ENCODE measurements at places on chromosomes 4 and X.

DNA sequence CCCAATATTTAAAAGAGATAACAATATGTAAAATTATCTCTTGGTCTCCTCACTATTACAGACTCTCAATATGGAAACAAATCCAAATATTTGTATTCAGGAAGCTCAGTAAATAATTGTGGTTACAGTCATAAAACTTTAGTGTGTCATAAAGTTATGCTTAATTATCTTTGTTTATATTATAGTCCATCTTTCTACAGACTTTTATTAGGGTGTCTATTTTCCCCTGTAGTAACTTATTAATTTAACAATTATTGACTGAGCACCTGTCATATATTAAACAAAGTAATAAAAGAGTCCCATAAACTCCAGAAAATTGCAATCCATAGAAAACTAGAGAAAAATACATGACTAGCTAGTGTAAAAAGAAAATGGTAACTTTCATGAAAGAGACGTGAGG is 61.6 kb upstream of the GPM6A start:
- peak; percentile 37 for DNase-seq

DNA sequence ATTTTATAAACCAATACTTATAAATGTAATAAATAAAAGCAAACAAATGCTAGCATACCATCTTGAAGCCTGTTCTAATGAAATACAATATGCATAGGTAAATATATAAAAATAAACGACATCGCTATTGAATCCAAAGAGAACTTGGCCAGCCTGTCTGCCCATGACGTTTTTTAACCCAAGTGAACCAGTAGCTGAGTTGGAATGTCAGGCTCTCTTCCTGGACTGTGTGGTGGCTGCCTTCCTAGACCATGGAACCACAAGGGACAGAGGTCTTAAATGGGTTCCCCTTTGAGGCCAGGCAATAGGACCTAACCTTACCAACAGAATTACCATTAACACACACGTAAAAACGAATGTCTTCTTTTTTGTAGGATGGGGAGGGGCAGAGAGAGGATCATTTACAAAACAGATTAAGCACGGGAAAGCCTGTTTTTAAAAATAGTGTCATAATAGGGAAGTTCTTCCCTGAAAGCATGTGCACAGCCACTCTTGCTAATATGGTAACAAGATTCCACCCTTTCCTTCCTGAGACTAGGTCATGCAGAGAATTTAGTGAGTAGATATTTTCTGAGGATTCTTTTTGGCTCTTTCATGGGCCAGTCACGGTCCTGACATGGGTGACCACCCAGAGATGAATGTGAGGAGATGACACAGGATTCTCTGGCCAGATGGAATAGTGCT is 69.4 kb upstream of the ACSL1 start:
- no peak for DNase-seq

DNA sequence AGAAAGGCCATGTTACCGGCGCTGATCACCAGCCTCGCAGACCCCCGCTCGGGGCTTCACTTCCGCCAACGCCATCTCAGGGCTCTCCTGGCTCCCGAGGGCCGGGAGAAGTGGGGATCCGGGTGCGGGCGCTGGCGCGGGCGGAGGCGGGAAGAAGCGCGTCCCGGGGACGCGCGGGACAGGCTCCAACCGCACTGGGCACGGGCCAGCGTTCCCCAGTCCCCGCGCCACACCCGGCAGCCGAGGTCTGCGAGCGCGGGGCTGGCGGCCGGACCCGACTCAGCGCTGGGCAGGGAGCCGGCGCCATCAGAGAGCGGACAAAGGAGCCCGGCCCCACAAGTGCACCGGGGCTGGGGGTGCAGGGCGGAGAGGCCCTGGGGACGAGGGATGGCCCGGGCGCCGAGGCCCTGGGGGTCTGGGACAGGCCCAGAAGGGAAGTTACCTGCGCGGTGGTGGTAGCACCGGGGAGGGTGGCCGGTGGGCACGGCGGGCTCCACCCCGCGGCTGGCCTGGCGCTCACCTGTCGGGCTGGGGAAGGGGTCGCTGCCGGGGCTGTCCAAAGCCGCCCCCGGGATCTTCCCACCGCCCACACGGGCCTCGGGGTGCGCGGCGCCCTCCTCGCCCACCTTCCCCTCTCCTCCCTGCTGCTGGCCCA is 449 bp downstream of the CTPS2 start:
- DNase-seq, result peak; percentile 18

GRCh38 chr4:73936969-73937368 is 44.9 kb downstream of the PF4 start:
- no peak for DNase-seq

GRCh38 chr4:121041307-121042090 is 30.8 kb downstream of the NDNF start:
- peak; percentile 4 for DNase-seq

DNA sequence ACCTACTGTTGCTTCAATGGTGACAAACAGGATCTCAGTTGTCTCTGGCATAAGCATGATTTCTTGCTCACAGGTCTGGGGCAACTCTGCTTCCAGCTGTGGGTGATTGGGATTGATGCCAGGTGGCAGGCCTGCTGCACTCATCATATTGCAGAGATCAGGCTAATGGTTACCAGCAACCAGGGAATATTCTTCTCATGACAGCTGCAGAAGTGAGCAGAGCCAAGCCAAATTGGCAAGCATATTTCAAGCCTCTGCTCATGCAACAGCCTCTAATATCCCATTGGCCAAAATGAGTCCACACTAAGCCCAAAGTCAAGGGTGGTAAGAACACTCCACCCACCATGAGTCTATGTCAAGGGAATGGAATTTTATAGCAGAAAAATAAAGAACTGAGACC is 26.7 kb upstream of the TBC1D19 start:
- DNase-seq, result no peak

- no peak for DNase-seq
Observed at GRCh38 chrX:54063361-54063760, 19.1 kb upstream of the PHF8 start.

- peak; percentile 41 for DNase-seq
Observed at GRCh38 chrX:103376979-103377324, 614 bp downstream of the BEX3 start.

DNA sequence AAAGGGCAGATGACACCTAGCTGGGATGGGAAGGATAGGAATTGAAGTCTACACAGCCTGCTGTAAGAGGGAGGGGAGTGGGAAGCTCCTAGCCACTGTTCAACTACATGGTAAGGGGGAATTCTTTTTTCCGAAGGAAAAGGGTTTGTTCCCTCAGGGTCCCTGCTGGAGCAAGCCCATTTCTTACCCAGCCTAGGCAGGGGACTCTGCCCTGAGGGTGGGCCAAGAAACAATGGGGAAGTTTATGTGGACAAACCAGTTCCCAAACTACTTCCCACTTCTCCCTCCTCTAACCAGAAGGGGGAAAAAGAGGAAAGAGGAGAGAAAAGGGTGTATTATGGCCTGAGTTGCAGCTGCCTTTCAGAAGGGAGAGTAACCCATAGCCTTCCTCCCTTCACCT is 13.5 kb upstream of the VSIG4 start:
- DNase-seq, result no peak

- no peak for DNase-seq
Observed at GRCh38 chr4:177271915-177272766, 37.5 kb upstream of the NEIL3 start.

DNA sequence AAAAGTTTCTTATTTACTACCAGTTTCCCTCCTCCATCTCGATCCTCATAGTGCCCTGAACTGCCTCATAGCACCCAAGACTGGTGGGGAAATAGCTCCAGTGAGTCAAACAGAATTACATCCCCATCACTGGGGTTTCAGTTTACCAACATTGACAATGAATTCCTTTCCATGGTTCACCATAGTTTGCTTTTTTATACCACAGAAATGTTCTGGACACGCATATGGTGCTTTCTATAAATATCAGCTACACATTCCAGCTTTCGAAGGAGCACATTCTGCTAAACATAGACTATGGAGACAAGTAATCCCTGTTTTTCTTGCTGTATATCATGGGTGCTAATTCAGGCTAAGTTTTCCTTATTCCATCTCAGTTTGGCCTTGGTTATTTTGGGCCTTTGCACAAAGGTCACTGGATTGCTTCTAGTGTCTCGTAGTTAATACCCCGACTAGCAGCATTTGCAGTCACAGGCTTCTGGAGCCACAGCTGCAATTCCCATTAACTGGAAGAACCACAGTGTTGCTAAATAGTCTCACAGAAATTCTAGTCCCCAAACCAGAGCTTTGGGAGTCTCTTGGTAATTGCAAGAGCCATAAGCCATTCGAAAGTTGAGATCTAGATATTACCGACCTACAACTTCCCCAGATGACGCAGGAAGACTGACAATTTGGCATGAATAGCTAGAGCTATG is 53.4 kb upstream of the TRPC3 start:
- DNase-seq, result no peak

GRCh38 chr4:156972379-156973015 is 898 bp upstream of the PDGFC start:
- no peak for DNase-seq

DNA sequence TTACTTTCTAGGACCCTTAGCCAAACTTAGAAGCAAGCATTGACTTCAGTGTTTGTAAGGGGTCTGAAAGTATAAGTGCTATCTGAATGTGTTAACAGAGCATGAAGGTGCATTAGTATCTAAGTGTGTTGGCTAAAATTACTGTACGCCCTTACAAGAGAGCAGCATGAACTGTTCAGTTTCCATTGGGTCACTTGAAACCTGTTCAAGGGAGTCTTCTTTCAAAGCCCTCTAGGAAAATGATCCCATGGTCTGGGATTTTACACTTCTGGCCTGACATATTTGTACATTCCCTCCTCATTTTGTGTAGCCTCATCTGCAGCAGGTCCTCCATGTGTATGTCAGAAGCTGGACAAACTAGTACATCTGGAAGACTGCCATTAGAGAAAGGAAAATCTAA is 3.2 kb downstream of the PRDX4 start:
- DNase-seq, result no peak

DNA sequence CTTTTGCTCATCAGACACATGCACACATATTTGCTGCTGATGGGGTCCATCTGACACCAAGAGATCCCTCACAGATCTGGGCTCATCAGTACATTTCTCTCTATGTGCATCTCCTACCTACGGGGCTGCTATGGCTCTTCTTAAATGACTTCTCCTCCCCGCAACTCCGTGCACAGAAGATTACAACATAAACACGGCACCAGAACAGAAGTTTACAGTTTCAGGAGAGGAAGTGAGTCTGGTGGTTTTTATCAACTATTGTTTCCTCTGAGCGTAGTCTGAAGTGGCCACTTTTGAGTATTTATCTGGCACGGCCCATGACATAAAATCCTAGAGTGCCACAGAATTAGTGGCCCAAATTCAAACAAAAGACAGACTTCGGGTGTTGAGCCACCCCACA is 263.8 kb downstream of the PRDM5 start:
- DNase-seq, result no peak

- DNase-seq, result peak; percentile 93
Observed at GRCh38 chr4:139988863-139989765, 164.9 kb downstream of the MAML3 start.

- no peak for DNase-seq
Observed at GRCh38 chr4:107391630-107392028, 328.4 kb downstream of the PAPSS1 start.
